Activated naive CD8-positive, alpha-beta T cell treated with anti-CD3 and anti-CD28 coated beads, Interleukin-2, amount 10 ng/mL, durations not matched to agents 7 days and 5 days (primary cell): ENCODE measurements at places on chromosomes 11 and 22.

- DNase-seq: no peak
Measured at GRCh38 chr11:122751292-122752070, 86.8 kb upstream of the CRTAM start.

- peak; percentile 39 for DNase-seq
Measured at GRCh38 chr11:65555693-65556231, 2.4 kb downstream of the LTBP3 start.

DNA sequence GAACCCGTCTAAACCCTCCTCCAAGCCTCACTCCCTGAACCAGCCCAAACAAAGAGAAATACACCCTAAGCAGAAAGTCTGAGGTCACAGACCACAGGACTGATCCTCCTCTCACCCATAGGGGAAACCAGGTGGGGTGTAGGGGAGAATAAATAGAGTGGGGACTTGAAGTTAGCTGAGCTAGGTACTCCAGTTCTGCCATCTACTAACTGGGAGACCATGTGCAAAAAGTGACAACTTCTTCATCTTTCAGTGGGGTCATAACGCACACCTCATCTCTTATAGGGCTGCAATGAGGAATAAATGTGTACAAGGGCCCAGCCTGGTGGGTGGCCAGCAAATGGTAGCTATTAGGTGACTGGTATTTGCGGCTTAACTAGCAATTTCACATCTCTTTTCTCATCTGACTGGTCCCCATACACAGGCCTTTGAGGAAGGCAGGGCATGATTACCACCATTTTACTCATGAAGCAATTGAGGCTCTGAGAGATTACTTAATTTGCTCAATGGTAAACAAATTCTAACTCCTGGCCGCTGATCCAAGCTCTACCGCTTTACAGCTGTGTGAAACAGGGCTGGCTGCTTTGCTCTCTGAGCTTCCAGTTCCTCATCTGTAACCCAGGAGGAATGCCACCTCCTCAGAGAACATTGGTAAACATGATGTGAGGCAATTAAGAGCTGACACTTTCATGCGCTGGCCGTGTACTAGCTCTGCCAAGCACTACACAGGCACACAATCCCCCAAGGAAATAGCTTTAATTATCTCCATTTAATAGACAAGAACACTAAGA, 16.6 kb downstream of the TBC1D10A start:
- DNase-seq: no peak

GRCh38 chr11:16096336-16096735, 260.0 kb downstream of the SOX6 start:
- DNase-seq: no peak

- no peak for DNase-seq
Measured at GRCh38 chr11:57391111-57391510, 661 bp upstream of the PRG2 start.

- DNase-seq: no peak
Measured at GRCh38 chr22:20655623-20656022, 118.3 kb upstream of the SERPIND1 start.

GRCh38 chr11:65452806-65453490, 30.4 kb downstream of the NEAT1 start:
- DNase-seq: peak; percentile 10

- no peak for DNase-seq
Measured at GRCh38 chr22:26553056-26553752, 36.7 kb downstream of the TPST2 start.

DNA sequence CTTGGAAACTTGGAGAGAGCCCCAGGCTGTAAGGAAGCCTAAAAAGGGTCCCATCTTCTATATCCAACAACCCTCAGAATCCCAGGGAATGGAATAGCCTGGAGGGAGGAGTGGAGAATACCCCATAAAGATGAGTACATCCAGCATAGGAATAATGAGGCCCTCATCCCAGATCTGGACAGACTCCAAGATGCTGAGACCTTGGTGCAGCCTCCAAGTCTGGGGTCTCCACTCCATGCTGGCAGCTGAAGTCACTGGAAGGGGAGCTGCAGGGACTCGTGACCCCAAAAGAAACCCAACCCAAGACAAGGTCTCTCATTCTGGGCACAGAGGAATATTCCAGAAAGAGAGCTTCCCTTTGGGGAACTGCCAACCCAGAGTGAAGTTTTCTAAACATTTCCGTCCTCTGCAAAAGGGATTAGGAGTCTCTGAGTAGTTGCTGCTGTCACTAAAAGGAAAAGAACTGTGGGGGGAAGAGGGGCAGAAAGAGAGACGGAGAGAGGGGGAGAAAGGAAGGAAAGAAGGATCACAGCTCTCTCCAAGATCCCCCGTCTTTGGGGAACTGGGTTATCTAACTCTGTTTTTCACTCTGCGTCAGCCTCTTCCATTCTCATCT, 589 bp downstream of the SCGB1A1 start:
- DNase-seq: no peak

DNA sequence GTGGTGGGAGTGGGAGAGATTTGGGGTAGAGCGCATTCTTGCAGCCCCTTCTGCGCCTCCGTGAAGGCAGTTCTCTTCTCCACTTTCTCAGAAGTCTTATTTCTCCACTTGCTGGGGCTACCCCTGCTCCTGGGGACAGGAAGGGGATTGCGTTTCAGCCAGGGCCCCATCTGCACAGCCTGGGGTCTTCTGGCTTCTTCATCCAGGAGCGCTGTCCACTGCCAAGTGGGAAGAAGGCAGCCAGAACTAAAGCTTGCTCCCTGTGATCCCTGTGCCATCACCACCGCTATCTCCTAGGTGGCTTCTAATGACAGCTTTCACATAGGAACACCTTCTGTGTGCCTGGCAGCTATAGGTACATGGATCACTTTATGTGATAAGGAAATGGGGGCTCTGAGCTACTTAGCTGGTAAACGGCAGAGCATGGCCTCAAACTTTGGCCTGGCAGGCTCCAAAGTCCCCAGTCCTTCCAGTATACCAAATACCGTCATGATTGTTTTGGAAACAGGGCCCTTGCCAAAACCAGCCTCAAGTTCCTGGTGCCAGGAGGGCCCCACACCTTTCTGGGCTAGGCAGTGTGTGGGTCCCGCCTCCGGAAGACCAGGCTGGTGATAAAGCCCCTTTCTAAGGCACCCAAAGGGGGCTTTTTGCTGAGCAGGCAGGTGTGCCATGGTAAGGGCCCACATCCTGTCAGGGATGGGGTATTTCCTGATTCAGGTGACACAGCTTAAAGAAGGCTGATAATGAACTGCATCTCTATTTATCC, 60.4 kb upstream of the PAX6 start:
- DNase-seq: no peak

DNA sequence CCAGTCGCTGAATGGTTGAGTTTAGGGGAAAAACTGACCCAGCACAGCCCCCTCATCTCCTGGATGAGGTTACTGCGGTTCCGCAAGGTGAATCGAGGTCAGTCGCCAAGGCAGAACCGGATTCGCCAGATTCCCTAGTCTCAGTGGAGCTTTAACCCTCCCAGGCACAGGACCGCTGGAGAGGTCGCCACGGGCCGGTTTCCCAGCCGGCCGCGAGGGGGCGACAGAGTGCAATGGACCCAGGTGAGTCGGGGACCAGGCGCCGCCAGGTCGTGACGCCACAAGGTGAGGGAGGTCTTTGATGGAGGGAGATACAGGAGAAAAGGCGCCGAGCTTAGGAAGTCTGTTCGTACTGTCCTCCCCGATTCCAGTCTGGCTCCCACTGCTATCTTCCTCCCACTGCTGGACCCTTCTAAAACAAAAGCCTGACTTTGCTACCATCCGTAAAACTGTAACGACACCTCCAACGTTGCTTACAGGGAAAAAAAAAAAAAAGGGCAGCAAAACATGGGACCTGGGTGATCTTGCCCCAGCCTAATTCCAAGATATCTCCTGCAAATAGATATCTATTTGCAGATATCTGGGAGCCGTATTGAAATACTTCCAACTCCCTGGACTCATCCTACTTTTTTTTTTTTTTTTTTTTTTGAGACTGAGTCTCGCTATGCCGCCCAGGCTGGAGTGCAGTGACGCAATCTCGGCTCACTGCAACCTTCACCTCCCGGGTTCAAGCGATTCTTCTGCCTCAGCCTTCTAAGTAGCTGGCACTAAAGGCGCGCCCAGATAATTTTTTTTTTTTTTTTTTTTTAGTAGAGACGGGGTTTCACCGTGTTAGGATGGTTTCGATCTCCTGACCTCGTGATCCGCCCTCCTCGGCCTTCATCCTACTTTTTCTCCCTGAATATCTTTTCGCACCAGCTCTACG, 1.4 kb upstream of the GGA1 start:
- peak; percentile 97 for DNase-seq

DNA sequence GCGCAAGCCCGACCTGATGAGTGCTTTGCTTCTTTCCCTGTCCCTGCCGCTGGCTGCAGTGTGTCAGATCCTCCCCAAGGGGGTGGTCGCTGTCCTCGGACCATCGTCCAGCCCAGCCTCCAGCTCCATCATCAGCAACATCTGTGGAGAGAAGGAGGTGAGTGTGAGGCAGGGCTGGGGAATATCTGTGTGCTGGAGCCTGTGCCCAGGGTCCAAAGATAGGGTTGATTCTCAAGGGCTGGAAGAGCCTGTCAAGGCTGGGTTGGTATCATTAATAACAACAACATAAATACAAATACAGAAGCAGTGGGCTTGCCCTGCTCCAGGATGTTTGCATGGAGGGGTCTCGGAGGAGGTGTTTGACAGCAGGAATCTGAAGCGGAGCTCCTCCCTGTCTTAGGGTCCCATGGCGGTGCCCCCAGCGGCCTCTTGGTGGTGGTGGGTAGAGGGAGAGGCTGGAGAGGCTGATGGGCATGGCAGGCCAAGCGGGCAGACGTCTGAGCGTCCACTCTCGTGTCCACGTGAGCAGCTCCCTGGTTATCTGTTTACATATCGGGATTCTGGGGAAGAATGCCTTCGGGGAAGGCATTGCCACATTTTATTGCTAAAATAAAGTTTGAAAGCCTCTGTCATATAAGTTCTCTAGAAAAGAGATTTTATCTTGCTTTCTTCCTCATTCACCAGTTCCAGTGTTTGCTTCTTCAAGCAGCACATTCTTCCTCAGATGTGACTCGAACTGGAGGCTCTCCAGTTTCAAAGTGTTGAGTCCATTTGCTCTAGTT, 208.4 kb upstream of the TBCEL start:
- no peak for DNase-seq

- no peak for DNase-seq
Measured at GRCh38 chr11:13150487-13150886, 127.1 kb upstream of the BMAL1 start.

GRCh38 chr22:23539135-23539838, 40.8 kb downstream of the IGLL1 start:
- DNase-seq: peak; percentile 71

GRCh38 chr22:38069372-38070249, 12.4 kb downstream of the PICK1 start:
- no peak for DNase-seq

DNA sequence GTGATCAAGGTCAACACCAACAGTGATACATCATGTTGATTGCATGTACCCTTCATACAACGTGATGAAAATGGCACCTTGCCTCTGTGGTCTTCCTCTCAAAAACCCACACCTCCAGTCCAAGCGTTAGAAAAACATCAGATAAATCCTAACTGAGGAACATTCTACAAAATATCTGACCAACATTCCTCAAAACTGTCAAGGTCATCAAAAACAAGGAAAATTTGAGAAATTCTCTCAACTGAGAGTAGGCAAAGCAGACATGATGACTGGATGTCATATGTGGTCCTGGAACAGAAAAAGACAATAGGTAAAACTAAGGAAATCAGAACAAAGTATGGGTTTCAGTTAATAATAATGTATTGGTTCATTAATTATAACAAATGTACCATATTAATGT, 64.0 kb upstream of the POU2AF1 start:
- DNase-seq: no peak

DNA sequence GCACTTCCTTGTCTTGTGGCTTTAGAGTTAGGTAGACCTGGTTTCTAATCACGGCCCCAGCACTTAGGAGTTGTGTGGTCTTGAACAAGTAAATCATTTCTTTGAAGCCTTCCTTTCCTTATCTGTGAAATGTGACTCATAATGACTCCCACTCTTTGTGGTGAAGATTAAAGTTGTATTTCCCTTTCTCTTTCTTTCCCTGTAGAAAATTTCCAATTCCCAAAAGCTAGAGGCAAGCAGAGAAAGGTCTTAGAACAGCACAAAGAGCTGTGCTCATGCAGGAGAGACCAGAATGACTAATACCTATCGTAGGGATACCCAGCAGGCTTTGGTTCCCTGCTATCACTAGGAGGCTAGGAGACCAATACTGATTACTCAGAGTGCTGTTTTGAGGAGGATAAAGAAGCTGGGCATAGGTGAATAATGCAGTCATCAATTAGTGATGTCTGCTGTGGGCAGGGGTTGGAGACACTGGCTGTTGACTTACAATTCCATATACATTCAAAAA, 270.7 kb upstream of the SYN3 start:
- DNase-seq: no peak

DNA sequence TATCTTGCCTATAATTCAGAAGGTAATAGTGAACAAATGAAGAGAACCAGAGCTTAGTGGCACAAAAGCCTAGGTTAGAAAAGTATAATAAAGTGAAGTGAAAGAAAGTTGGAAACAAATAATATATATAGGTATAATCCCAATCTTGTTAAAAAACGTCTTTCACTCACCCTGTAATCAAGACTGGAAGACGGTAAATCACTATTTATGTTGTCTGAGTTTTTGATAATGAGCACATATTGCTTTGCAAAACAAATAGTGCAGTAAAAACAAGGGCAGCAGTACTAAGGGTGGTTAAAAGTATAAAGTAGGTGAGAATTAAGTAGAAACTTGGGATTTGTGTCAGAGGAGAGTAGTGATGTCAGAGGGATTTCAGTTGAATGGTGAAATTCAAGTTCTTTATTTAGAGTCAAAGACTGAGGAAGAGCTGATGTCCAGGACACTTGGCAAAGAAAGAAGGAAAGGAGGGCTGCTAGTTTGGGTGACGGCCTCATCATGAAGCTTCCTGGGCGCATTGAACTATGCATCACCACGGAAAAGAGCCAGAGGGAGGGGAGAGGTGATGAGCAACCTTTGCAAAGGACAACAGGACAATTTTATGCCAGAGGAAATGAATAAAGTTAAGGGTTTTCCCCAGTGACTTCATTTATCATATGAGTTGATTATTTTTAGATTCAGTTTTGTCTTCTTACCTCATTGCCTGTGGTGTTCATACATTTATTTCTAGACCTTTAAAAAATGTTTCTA, 11.4 kb downstream of the NCAM1 start:
- no peak for DNase-seq

- no peak for DNase-seq
Measured at GRCh38 chr22:41096841-41097240, 4.4 kb downstream of the EP300 start.

DNA sequence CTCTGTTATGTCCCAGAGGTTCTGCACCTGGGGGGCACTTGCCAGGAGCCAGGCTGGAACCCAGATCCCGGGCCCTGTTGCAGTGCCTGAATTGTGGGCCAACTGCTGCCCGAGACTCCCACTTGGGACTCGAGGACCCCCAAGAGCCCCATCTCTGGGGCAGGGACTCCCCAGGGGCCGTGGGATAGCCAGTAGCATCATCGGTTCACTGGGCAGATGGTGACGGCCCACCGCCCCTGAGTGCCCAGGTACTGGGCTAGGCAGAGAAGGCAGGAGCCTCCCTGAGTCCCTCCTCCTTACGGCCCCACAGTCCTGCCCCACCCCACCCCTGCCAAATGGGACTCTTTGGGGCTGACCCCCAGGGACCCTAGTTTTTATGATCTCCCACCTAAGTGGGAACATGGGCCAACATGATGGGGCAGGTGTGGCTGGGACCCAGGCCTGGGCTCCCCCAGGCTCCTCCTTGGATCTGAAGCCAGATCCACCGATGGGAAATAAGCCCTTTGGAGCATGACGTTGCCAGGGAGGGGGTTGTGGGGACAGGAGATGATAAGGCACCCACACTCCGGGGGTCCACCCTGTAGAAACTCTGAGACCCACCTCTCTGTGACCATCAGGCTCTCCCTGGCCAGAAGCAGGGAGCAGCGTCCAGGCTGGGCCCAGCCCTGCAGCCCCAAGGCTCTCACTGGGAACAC, 94.5 kb upstream of the FGF3 start:
- peak; percentile 13 for DNase-seq

- DNase-seq: no peak
Measured at GRCh38 chr11:67320011-67320410, 16.7 kb downstream of the SSH3 start.
